Pons (tissue), 1 donor: ENCODE measurements at places on chromosomes 1 and 21.
A peak's percentile ranks its signal among the peaks of the same experiment; 100 is the strongest.

GRCh38 chr1:21956720-21957552 lies 19.8 kb upstream of the HSPG2 start:
- no peak for DNase-seq

GRCh38 chr1:113942527-113942926 lies 13.4 kb downstream of the HIPK1 start:
- no peak for DNase-seq

DNA sequence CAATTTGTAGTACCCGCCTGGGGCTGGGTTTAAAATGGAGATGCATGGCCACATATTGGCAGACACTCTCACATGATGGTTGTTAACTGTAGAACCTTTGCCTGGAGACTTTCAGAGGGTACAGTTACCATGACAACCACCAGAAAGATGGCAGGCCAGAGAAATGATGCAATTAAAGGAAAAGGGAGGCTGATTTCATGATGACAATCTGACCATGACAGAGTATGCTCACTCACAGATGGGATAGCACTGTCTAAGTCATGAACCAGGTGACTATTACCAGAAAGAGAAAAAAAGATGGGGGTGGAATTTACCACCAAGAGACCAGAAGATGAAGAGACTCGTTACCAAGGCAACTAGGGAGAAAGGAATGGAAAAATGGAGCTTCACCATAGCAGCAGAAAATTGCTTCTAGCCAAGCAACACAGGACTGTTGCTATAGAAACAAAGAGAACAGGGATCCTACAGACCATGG lies 3.5 kb upstream of the TRIT1 start:
- DNase-seq: no peak

DNA sequence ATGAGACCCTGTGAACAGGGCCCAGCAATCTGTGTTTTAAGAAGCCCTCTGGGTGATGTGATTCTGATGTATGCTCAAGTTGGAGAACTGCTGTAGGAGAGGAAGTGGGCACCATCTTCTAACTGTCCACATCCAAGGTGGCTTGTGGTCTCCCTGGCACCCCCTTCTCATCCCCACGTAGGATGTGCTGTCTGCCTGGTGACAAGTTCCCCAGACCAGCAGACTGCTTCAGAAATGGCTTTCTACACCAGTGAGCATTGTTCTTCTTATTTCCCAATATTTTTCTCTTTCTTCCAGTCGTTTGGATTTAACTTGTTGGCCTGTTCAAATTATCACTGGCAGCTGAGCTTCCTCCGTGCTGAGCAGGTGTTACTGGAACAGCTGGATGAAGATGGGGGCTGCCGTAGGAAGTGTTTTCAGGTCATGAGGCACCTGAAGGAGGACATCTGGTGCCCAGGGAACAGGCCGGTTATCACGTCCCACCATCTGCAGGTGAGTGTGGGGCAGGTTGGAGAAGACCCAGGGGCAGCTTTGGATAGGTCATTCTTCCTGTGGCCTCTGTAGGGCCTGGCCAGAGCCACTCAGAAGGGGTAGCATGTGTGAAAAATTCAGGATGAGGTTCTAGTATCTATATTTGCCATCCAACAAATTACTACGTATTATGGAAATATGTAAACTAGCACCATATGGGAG lies 16.8 kb downstream of the MAB21L3 start:
- no peak for DNase-seq

DNA sequence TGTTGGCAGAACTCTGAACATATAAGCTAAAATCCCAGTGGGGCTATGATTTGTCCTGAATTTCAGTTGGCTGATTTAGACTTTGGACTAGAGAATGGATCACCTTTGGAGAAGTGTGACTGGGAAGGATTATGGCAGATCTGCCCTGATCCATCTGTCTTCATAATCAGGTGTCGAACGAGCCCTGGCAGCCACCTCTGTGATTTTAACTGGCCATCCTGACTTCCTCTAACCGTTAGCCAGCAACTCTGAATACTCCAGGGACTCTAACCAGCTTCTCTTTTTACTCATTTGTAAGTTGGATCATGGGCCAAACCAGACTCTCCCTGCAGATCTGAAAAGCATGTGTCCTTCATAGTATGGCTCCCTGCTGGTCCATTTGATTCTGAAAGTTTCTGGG lies 32.0 kb downstream of the ACTN2 start:
- DNase-seq: no peak

DNA sequence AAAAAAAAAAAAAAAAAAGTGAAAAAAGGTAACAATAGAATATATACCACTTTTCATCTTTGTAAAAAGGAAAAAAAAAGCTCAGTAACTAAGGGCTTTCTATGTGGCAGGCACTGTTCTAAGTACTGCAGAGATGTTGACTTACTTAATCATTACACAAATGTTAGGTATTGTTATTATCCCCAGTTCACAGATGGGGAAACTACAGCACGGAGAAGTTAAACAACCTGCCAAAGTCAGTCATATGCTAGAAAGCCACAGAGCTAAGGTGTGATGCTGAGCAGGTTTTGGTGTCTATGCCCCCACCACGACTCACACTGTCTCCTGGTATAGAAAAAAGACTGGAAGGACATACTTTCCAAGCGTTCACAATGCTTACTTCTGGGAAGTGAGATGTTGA lies 6.6 kb upstream of the PNRC2 start:
- no peak for DNase-seq

DNA sequence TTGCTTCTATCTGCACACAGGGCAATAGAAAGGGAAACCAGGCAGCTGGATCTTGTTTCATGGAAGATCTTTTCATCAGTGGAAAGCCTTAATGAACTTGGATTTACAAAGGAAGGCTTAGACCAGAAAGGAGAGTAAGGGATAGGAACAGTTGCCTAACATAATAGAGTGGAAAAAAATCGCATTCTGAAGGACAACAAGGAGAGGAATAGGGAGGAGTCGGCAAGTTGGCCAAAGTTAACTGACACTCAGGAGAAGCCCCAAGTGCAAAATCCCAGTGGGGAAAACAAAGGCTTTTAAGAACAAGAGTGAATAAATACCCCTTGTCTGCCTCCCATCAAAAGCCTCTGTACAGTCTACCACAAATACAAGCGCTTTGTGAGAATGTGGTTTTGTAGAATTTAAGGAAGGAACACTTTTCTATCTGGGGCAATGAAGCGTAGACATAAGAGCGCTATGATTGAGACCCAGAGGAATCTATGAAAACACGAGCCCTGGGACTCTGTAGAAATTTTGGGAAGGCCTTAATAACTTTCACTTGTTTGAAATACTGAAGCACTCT lies 74.1 kb downstream of the ZNF648 start:
- peak; percentile 74 for DNase-seq

- DNase-seq: no peak
Measured at GRCh38 chr1:98055457-98055856, 134.6 kb upstream of the DPYD start.
